Fibroblast of skin of back (primary cell): ENCODE measurements at places on chromosomes 4 and X.
A peak's percentile ranks its signal among the peaks of the same experiment; 100 is the strongest.

- DNase-seq, result no peak
Observed at GRCh38 chrX:22378296-22378695, 105.6 kb downstream of the CBLL2 start.

GRCh38 chr4:88244816-88245579, 39.4 kb downstream of the PPM1K start:
- no peak for DNase-seq

GRCh38 chr4:178693816-178694215, 1251.6 kb upstream of the AGA start:
- DNase-seq, result peak; percentile 8

DNA sequence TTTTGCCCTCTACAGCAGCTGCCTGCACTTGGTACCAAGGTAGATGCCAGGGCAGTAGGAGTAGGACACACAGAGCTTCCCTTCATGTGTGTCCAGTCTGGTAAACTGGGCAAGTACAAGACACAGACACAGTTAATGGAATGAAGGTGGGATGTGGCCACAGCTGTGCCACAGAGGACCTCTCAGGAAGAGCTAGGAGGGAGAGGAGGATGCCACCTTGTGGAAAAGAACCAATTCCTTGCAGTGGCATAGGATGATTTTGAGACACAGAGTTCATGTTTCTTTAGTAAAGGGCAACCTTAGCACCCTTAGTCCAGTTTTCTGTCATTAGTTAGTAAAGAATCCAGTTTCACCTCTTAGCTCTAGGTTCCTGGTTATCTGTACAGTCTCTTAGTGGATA, 36.3 kb upstream of the TBC1D14 start:
- peak; percentile 13 for DNase-seq

- DNase-seq, result no peak
Observed at GRCh38 chr4:145531859-145532258, 50.2 kb downstream of the SMAD1 start.

DNA sequence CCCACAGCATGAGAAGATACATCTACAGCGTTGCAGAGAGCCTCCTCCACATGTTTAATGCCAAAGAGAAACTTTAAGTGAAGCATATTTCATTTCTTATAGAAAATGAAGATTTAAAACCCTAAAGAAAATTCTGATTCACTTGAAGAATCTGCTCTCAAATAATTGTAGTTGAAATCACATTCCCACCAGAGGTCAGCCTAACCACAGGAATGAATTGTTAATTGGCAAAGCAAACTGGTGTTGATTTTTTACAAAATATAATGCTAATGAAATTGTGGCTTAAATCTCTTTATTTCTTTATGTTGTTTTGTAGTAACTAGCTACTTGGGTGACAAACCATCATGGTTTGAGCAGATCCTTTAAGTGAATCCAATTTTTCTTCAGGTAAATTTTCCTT, 31.1 kb upstream of the WDR17 start:
- DNase-seq, result peak; percentile 44

DNA sequence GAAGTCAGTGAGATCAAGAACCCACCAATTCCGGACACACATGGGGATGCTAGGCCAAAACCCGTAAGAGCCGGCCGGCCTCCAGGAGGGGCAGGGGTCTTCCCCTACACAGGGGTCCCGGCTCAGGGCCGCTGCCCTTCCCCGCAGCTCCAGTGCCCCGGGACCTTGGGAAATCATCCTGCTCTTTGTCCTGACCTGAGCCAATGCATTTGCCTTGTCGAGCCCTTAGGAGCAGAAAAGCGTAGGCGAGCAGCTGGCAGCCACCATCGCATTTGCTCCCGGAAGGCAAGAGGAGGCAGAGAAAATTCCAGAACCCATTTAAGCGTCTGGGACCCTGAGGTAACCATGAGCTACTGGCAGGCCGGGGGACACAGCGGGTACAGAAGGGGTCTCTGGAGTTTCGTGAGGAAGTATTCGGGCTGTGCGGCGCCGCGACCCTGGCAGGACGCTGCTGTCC, 7.4 kb upstream of the TNIP2 start:
- no peak for DNase-seq

DNA sequence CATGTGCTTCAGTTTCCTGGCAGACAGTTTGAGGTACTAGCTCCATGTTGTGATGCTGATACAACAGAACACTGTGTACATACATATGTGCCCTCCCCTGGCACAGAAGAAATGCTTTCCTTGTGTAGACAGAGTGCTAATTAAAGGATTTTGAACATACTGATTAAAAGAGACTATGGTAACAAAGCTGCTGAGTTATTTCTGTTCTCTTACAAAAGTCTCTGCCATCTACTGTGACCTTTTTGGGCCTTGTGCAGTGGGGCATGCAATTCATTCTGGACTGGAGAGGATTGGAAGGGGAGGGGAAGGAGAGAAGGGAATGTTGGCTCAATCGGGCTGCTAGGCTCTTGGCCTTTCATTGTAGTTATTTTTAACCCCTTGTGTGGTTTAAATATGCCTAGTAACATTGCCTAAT, 6.0 kb downstream of the PDLIM5 start:
- no peak for DNase-seq
